ENCODE measurements at places on chromosomes 3 and 15.

- DNase-seq, result no peak
Measured at GRCh38 chr15:41987925-41988275, 15.5 kb upstream of the EHD4 start.

DNA sequence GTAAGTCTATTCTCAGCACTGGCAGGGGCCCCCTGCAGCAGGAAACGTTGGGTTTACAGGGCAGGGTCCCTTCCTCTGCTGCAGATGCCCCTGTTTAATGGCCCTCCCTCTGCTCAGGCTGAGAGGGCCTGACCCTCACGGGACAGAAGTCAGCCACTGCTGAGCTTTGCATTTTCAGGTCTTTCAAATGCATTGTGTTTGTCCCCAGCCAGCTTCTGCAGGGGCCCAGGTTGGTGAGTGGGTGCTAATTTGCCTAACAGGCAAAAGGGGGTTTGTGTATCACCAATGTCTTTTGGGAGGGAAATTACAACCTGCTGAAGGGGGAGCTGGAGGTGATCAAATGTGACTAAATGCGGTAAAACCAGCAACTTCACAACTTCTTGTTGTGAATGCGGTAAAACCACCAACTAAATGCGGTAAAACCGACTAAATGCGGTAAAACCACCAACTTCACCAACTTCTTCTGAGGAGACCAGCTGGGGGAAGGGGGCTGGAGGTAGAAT lies 44.8 kb upstream of the UBE2E1 start:
- peak; percentile 24 for DNase-seq

DNA sequence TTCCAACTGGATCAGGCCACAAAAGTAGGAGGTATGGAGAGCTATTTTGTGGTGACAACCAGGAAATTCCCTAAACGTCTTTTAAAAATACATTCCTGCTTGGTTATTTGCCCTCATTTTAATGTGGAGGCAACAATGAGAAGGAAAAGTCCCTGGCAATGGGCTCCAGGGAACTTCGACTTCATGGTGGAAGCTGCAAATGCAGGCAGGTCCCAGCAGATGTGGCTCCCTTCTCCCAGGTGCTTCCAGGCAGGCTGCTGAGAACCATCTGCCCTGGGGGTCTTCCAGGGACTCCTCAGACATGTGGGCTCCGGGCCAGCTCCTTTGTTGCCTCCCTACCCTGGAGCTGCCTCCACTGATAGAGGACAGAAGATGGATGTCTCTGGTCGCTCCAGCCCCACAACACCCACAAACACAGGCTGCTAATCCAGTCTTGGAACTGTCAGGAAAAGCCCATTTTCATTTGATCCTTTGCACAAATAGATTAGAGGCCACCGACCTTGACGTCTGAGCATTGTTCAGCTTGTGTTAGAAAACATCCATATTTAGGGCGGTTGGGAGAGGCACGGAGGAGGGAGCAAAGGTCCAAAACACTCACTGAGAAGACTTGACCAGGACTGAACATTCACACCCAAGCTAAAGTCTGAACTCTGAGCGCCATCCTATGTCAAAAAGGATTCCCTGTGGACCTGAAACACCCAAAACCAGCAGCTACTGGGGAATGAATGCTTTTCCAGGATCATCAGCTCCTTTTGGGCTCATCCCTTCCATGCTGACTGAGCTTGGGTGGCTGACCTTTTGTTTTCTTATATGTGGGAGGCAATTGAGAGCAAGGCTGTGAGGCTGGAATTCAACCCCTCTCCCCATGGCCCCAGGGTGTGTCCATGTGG lies 30.2 kb upstream of the SLCO2A1 start:
- DNase-seq, result no peak

- no peak for DNase-seq
Measured at GRCh38 chr15:38193496-38193895, 59.1 kb upstream of the SPRED1 start.

GRCh38 chr15:71708741-71709140 lies 101.6 kb upstream of the NR2E3 start:
- DNase-seq, result no peak

DNA sequence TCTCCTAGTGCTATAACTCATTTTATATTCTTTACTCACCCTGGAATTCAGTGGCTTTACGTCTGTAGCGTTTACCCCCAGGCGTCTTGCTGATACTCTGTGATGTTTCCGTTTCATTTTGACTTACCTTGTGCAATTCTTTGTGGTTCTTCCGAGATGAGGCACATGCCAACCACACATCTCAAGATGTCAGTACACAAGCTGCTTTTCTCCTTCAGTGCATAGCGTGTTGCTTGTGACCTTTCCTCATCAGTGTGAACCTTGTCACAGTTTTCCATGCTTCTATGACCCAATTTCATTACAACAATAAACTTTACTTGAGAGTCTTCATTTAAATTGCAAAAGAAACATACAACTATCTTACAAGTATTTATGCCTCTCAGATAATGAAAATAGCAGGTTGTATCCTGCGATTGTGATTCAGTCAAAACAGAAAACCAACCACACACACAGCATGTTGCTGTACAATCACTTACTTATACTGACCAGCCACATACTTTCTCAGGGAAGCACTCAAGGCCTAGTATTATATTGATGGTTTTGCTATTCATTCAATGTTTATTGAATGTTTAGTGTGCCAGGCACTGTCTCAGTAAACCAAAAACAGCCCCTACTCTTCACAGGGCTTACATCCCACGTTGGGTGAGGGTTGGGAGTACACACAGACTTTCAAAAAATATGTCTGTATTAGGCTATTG lies 4.6 kb upstream of the TBL1XR1 start:
- DNase-seq, result peak; percentile 32

GRCh38 chr15:72785432-72785831 lies 1.9 kb upstream of the ADPGK start:
- peak; percentile 12 for DNase-seq

DNA sequence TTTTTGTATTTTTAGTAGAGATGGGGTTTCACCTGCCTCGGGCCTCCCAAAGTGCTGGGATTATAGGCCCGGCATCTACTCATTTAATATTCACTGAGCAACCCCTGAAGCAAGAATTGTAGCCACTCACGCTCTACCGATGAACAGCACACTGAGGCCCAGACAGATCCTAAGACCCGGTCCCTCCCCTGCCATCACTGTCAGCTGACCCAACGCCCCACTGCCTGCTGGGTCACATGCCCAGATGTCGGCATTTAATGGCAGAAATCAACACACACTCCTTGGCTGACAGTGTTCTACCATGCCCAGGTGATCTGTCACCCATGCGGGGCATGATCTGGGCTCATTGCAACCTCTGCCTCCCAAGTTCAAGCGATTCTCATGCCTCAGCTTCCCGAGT lies 3.2 kb upstream of the TMEM89 start:
- no peak for DNase-seq

- no peak for DNase-seq
Measured at GRCh38 chr3:133038089-133038730, at the start of gene TMEM108. Gene TMEM108 (plus strand): TSS chr3:133038391.

GRCh38 chr15:39130556-39131379 lies 450.1 kb upstream of the THBS1 start:
- no peak for DNase-seq

GRCh38 chr3:194667363-194667762 lies 4.6 kb downstream of the LSG1 start:
- no peak for DNase-seq

GRCh38 chr3:23302271-23302670 lies 99.1 kb downstream of the UBE2E2 start:
- DNase-seq, result no peak

DNA sequence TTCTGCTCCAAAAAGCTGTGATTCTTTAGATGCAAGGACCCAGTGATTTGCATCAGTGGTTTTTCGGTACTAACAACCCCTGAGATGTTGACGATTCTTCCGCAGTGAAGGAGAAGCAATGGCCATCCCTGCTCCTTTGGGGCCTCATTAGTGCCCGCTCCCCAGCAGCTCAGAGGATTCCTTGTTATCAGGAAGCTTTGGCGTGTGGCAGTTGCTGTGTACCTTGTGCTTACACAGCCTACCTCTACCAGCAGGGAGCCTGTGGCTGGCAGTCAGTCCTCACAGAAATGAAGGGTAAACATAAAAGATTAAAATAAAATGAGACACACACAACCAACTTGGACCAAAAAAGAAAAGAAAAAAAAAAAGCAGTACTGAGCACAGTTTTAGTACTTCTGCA lies 55.2 kb downstream of the CNTN3 start:
- DNase-seq, result no peak

- no peak for DNase-seq
Measured at GRCh38 chr3:105809208-105809888, 59.5 kb downstream of the CBLB start.

GRCh38 chr15:62901909-62902546 lies 140.5 kb upstream of the TPM1 start:
- DNase-seq, result no peak

DNA sequence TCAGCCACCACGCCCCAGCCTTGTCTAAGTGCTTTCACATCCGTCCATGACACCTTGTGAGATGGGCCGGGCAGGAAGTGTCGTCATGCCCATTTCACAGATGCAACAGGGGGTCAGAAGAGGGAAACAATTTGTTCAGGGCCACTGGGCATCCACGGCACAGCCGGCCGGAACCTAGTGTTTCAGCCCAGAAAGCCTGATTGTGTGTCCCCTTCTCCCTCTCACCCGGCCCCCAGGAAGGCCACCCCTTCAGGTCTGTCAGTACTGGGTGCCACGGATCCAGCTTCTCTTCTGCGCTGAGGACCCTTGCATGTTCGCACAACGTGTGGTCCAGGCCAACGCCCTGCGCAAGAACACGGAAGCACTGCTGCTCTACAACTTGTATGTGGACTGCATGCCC lies 15.8 kb downstream of the DNAH1 start:
- no peak for DNase-seq

- peak; percentile 31 for DNase-seq
Measured at GRCh38 chr15:39774688-39775267, 7.9 kb downstream of the FSIP1 start.

GRCh38 chr15:100831467-100831866 lies 48.2 kb upstream of the ALDH1A3 start:
- no peak for DNase-seq

DNA sequence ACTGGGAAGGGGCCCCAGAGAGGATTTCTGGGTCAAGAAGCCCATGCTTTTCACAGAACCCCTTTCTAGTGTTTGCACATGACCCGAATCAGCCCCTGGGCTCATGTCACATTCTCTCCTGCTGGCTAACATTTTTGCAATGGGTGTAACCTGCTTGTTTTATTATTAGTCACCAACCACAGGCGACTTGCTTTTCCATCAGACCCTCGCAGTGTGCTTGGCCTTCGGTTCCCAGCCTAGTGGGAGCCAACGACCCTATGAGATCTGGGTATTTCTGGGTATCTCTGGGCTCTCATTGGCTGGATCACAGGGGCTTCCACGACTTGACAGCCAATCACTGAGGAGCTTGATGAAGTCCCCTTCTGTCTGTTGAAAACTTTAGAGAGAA lies 11.0 kb upstream of the FBLN2 start:
- DNase-seq, result no peak

- no peak for DNase-seq
Measured at GRCh38 chr3:107848351-107848915, 242.4 kb downstream of the CD47 start.

- no peak for DNase-seq
Measured at GRCh38 chr15:90360746-90361145, 8.7 kb downstream of the ZNF774 start.

Measured in T-helper 1 cell (primary cell).